ENCODE measurements at places on chromosomes 5 and 9.

DNA sequence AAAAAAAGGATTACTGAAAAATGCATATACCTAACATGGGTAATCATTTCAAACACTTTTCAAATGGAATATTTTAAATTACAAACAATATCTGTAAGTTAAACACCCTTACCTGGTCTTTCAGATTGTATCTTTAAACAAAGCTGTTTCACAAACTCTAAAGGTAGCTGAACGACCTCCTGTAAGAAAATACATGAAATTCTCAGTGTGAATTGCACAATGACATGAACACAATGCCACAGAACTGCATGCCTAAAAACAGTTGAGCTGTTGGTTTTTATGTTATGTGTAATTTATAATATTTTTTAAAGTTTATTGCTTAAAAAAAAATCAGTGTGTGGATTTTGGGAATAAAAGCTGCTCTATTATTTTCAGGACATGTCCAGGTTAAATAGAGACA is 17.5 kb downstream of the IPPK start:
- DNase-seq: no peak

- no peak for DNase-seq
Observed at GRCh38 chr5:50751064-50751657, 84.7 kb downstream of the PARP8 start.

GRCh38 chr5:137753691-137754187 is 424 bp downstream of the HNRNPA0 start:
- no peak for DNase-seq

- no peak for DNase-seq
Observed at GRCh38 chr5:123976379-123977033, 464.5 kb downstream of the CSNK1G3 start.

DNA sequence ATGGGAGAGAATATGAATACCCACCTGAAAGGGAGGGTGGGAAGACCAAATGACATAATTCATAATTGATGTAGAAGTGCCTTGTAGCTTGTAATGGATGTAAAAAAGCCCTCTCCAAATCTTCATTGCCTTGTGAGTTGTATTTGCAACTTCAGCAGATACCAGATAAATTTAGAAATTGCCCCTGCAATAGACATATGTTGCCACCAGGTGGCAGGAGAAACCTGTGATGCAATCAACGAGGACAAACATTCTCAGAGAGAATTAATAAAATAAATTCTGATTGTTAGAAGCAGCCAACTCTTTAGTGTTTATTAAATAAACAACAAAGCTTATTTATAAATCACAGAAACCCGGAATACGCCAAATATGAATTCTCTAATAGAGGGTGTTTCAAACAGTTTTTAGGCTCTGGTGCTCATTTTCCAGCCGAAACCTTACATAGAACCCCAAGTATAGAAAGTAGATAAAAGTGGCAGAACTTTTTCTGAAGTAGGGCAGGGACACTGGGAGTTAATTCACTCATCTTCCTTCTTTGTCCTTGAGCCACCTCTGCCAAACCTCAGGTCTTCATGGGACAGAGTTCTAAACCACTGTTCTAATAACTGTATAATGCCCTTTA is 147.8 kb downstream of the TMEM38B start:
- DNase-seq: no peak

DNA sequence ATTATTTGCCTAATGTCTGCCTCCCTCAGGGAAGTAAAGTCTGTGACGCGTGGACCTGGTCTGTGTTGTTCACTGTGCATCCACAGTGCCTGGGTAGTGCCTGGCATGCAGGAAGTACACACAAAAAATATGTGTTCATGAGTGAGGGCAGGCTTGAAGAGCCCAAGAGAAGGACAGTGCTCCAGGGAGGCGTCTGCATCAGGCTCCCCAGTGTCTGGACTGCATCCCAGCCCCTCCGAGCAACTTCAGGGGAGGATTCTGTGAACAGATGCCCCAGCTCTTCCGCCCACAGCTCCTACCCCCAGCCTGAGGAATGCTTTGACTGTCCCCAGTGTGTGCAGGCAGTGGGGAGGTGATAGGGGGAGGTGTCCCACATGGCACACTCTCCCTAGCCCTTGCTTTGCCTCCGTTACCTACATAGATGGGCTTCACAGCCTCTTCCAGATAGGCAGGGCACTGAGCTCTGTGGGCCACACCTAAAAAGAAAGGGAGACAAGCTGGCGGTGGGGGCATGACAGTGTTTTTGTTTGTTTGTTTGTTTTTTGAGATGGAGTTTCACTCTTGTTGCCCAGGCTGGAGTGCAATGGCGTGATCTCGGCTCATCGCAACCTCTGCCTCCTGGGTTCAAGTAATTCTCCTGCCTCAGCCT is 25.4 kb downstream of the IRF1 start:
- DNase-seq: no peak

GRCh38 chr9:78149702-78150291 is 86.1 kb upstream of the CEP78 start:
- DNase-seq: no peak

GRCh38 chr5:111345731-111346130 is 121.5 kb downstream of the CAMK4 start:
- DNase-seq: no peak

DNA sequence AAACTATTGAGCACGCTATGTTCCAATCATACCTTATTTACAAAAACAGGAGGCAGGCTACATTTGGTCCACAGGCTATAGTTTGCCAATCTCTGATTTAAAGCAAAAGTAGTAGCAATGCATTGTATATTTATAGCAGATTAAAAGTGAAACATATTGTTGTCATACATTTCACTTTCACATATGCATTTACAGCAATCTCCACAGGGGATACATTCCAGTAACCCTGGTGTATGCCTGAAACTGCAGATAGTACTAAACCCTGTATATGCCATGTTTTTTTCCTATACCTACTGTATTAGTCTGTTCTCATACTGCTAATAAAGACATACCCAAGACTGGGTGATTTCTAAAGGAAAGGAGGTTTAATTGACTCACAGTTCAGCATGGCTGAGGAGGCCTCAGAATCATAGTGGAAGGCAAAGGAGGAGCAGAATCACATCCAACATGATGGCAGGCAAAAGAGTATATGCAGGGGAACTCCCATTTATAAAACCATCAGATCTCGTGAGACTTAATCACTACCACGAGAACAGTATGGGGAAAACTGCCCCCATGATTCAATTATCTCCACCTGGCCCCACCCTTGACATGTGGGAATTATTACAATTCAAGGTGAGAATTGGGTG is 5.9 kb upstream of the CSF1R start:
- no peak for DNase-seq

DNA sequence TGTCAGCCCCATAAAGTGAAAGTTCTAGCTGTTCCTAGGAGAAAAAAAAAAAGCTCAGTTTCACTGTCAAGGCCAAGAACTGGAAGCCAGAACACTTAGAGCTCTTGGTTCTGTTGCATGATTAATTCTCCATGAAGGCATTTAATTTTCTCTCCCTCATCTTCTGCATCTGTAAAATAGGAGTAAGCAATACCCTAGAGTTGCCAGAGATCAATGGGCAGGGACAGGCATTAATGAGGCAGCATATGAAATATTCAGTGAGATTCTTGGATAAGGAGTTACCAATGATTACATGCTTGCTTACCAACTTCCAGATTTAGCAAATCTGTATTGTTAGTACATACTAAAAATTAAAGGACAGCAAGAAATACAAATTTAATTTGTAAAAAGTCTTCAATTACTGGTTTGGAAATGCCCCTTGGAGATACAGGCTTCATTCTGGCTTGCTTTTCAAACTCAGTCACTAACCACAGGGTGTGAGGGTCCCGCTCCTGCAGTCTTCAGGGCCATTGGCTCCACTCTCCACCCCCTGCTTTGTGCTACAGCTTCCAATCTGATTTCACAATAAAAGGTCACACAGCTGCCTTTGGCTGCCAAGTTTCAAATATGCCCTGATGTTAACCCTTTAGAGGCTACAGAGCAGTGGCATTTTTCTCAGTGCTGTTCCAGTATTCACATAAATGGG is 624.6 kb downstream of the BNC2 start:
- no peak for DNase-seq

DNA sequence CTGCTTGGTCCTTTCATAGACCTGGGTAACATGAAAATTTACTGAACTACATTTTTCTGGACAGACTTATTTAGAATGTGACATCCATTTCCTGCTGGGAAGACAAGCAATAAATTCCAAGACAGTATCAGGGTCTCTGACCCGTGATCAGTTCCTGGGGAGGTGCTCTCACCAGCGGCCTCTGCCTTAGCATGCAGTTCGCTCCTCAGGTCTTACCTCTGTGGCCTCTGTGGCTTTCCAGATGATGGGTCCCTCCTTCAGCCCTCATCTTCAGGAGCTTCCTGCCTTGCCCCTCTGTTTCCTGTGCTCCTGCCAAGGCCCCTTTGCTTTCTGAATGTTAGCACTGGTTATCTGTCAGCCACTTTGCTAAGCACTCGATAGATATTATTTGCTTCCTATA is 66.4 kb downstream of the CMYA5 start:
- no peak for DNase-seq

GRCh38 chr5:51326844-51327243 is 56.4 kb upstream of the ISL1 start:
- DNase-seq: no peak

GRCh38 chr5:180810210-180810958 is 7.8 kb upstream of the MGAT1 start:
- DNase-seq: peak; percentile 92

GRCh38 chr5:166369346-166369745 is 1922.1 kb upstream of the WWC1 start:
- no peak for DNase-seq

DNA sequence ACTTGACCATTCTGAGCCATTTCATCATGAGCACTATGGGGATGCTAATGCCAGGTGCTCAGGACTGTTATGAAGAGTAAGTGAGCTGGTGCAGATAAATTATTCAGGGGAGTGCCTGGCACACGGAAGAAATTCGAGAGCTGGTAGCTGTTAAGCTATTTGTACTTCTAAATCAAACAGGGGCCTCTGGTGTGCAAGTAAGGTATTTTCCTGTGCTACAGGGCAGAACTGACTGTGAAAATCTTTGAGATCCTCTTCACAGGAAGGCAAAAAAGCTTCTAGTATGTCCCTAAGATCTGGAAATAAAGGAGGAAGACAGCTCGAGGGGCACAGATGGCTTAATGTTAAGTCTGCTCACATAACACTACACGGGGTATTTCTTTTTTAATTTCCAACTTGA is 106.3 kb upstream of the SPOCK1 start:
- no peak for DNase-seq

DNA sequence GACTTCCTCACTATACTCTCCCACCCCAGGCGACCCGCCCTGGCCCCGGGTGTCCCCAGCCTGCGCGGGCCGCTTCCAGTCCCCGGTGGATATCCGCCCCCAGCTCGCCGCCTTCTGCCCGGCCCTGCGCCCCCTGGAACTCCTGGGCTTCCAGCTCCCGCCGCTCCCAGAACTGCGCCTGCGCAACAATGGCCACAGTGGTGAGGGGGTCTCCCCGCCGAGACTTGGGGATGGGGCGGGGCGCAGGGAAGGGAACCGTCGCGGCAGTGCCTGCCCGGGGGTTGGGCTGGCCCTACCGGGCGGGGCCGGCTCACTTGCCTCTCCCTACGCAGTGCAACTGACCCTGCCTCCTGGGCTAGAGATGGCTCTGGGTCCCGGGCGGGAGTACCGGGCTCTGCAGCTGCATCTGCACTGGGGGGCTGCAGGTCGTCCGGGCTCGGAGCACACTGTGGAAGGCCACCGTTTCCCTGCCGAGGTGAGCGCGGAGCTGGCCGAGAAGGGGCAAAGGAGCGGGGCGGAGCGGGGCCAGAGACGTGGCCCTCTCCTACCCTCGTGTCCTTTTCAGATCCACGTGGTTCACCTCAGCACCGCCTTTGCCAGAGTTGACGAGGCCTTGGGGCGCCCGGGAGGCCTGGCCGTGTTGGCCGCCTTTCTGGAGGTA is 2.1 kb downstream of the CA9 start:
- DNase-seq: peak; percentile 32

GRCh38 chr5:18114151-18114757 is 480.0 kb downstream of the TAF11L14 start:
- DNase-seq: no peak

- DNase-seq: no peak
Observed at GRCh38 chr5:87741881-87742280, 329.2 kb upstream of the CCNH start.

DNA sequence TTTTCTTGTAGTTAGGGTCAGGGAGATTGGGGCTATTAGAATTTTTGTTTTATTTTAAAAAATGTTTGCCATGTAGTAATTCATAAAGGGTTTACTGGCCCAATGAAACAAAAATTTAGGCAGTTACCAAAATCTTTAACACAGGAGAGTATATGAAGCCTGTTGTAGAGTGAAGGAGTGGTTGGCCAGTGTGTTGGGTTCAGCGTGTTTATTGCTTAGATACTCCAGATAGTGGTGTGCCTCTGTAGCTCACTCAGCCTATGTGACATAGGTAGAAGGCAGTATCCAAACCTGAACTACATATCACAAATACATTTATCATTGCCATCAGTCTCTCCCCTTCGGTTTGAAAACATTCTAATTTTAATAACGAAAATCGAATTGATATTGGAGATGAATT is 1.2 kb downstream of the TEK start:
- DNase-seq: no peak

DNA sequence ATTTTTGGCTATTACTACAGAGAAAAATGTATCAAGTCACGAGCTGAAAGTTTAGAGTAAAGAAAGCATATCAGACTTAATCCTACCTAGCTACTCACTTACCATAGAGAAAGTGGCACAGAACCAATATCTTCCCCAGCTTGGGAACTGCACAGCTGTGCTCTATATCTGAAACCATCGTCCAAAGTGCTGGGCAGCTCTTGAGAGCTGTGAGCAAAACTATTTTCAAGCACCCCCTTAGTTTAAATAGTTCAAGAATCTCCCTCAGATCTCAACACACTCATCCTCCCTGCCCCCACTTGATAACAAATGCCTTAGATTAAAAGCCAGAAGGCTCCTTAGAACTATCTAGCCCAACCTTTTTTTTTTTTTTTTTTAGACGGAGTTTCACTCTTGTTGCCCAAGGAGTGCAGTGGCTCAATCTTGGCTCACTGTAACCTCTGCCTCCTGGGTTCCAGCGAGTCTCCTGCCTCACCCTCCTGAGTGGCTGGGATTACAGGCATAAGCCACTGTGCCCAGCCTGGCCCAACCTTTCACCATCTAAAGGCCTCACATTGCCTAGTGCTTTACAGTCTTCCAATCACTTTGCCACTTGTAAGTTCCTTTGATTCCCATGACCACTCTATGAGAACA is 94.2 kb upstream of the APC start:
- no peak for DNase-seq

DNA sequence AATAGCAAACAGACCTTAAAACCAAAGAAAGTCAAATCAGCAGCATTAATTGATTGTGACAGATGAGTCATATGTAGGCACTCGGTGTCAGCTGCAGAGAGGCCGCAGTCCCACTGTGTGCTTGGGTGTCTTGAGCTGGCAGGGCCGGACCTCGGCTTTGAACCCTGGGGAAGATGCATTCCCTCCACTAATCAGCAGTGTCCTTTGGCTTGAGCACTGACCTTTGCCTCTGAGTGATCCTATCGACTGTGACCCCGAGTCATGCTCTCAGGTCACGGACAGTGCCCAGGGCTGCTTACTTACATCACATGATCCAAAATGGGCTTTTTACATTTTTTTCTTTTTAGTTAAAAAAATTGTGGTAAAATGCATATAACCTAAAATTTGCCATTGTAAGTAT is 188.7 kb downstream of the GADD45G start:
- DNase-seq: no peak

Data from stimulated activated CD4-positive, alpha-beta T cell treated with anti-CD3 and anti-CD28 coated beads, TNF-alpha, amount 100 ng/mL, for 24 hours (primary cell).